GM06990 (cell line): ENCODE measurements at places on chromosomes 12 and 14.

DNA sequence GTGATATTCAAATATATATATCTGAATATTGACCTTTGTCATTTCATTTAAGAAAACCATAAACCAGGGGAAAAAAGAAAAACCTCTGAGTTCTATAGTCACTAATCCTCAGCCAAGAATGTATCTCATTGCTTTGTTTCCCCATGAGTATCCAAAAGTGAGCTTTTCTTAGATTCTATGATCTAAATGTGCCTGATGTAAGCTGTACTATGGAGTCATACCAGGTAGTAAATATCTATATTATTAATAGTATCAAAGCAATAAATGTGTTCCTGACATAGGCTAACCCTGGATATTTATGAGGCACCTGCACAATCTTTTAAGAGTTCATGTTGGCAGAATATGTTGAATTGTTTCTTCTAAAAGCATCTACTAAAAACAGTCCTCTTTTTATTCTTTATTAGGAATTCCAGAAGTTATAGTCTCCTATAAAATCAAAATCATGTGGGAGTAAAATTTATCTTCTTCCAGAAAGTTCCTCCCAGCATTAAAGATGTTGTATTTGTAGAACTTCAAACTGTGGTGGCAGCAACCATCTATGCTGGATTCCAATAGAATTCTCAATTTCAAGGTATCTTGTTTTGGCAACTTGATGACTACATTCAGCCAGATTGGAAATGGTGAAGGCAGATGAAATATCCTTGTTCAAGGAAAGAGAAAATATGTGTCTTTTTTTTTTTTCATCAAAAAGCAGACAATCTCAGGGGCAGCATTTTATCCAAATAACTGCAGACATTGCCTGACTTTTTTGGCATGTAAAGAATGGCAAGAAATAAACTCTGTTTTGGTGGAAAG lies 139.7 kb upstream of the RASSF8 start:
- DNase-seq: no peak

GRCh38 chr12:5656836-5657235 lies 224.9 kb downstream of the NTF3 start:
- no peak for DNase-seq

GRCh38 chr12:109920261-109920780 lies 20.2 kb downstream of the TCHP start:
- DNase-seq: no peak

GRCh38 chr14:100862277-100862676 lies 36.4 kb downstream of the MEG3 start:
- DNase-seq: no peak

GRCh38 chr14:90447720-90448497 lies 51.1 kb downstream of the CALM1 start:
- DNase-seq: no peak

GRCh38 chr12:50123203-50123602 lies 11.2 kb downstream of the COX14 start:
- DNase-seq: no peak

DNA sequence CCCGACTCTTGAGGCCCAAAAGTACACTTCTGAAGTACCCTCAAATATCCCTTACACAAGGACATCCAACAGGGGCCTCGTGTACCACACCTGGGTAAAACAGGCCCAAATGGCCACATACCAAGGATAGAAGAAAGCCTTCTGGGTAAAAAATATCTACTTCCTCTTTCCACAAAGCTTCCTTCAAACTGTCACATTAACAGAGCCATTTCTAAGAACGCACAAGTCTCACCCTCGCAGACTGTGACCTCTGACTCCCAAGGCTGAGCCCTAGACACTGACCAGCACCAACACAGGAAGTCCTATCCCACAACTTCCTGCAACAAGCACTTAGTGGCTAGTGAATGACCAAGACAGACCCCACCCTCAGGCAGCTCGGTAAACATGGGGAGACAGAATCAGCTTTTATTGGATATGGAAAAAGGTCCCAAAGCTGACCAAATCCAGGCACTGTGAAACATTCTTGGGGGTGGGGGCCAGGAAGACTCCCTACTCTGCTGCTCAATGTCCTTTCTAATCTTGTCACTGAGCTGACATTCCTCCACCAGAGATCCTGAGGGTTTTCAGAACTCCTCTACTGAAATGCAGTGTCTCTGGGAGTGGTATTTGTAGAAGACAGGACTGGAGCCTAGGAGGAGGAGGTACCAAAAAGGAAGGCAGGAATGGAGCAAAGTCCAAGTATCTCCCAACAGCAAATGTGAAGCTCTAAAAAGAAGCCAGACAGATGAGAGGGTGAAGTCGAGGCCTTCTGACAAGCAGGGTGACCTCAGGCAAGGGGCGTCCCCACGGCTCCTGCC lies 15.9 kb downstream of the KCTD10 start:
- DNase-seq: no peak
